ENCODE measurements at places on chromosomes 4 and X.

DNA sequence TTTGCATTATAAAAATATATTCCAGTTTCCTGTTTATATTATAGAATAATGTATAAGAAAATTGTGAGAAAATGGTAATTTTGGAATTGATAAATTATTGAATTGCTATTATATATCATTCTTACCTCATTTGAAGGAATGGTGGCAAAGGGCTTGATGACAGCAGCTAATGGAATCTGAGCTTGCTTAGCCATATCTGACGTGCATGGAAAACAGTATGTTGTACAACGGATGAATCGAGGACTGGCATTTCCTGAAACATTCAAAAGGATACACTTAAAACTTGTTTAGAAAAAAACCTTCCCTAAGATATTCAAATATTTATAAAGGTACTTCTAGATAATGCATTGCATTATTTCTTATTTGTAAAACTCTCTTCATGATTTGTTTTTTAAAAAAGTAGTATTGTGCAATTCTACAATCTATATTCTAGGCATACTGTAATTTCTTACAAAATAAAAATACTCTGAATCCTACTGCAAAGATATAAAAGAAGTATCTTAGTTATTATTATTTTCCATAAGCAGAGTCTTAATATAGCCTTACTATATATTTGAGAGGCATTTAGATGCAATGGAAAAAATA lies 38.3 kb downstream of the SEC24D start:
- DNase-seq, result no peak

DNA sequence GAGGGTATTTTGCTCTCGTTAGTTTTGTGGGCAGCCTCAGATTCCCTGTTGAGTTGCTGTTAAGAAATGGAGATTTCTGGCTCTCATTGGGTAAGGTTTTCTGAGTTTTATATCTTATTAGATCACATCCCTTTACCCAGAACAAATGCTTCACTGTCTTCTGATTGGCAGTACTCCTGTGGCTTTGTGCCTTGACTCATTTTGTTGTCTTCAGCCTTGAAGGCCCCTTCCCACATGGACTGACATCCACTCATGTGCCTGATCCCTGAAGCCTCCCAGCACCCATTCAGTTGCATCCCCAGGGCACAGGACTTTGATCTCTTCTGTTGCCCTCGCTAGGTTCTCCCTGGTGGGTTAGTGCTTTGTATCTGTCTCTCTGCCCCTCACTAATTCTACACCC lies 10.4 kb downstream of the MED28 start:
- DNase-seq, result no peak

- no peak for DNase-seq
Measured at GRCh38 chr4:180940680-180941079, 1302.5 kb upstream of the TENM3 start.

DNA sequence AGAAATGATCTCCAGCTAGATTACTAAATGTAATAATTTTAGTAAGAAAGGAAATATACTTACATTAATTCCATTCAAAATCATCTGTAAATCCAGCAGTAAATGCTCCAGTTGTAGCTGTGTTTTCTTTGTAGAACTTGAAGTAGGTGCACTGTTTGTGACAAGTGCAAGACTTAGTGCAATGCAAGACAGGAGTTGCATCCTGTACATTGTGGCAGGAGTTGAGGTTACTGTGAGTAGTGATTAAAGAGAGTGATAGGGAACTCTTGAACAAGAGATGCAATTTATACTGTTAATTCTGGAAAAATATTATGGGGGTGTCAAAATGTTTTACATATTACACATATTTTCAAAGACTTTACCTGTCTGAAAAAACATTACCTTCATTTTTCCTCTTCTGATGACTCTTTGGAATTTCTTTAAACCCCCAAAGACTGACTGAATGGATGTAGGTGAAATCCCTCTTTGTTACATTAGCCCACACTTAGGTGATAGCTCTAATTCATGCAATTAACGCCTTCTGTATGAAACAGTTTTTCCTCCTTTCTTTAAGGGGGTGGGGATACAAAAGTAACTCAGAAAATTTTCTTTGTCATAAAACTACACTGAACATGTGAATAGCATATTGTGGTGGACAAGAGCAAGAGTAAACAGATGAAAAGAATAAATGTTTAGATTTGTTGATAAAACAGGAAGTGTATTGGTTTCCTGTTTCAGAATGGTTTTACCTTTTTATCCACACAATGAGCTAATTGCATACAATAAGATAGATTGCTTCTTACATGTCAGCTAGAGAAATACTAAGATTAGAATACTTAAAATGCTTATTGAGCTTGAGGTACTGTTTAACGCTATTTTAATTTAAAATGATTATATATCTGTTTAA lies at the start of gene IL2:
Gene IL2 (minus strand): TSS at position 495 of the 886 bp plus-strand sequence. CDS start 285 bp downstream, at position 210.
- no peak for DNase-seq

DNA sequence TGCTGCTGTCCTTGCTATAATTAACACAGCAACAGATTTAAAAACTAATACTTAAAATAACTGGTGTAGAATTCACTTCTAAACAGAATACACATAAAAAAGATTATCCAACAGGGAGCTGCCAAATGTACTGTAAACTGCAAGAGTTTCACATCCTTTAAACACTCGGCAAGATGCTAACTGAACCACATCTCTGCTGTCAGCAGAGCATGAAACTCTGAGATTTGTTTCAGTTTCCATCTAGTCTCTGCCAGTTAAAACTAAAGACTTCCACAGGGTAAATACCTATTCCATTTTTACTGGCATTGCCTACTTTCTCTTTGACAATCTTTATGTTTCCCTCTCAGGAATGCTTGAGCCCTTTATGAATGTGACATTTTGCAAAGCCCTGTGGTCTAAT lies 127.7 kb downstream of the SLC7A11 start:
- no peak for DNase-seq

- no peak for DNase-seq
Measured at GRCh38 chr4:128450326-128451120, 162.9 kb upstream of the PGRMC2 start.

GRCh38 chr4:64781737-64782326 lies 372.6 kb upstream of the TECRL start:
- DNase-seq, result peak; percentile 49

- DNase-seq, result peak; percentile 53
Measured at GRCh38 chr4:180057299-180057721, 2185.9 kb upstream of the TENM3 start.

- peak; percentile 75 for DNase-seq
Measured at GRCh38 chr4:168076989-168077725, 15.2 kb upstream of the ANXA10 start.

DNA sequence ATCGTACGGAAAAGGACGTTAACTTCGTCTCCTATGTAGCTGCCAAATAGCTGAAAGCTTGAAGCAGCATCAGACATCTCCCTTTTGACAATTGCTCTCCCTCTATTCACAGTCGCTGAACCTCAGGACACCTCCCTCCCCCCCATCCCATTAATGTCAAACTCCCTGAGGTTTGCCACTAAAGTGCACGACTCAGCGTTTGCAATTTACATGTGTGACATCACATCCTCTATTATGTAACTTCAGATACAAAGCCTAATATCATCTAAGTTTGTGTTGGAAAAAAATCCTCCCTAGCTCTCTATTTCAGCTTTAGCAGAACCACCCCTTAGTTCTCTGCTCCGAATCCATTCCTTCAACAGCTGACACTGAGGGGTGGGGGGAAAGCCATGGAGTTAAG lies 5.5 kb upstream of the NR3C2 start:
- no peak for DNase-seq

DNA sequence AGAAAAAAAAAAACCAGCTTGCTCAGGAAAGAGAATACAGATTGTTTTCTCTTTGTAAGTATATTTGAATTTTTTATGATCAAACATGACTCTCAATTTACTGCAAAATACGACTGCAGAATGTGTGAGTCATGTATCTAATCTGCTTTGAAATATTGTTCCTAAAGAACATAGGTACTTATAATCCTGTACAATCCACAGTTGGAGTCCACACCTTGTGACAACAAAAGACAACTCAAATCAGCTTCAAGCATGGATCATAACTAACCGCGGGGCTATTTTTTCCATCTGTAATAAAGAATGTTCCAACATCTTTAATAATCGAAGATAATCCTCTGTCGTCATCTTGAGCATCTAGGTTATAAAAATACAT lies 77.8 kb upstream of the STIM2 start:
- no peak for DNase-seq

DNA sequence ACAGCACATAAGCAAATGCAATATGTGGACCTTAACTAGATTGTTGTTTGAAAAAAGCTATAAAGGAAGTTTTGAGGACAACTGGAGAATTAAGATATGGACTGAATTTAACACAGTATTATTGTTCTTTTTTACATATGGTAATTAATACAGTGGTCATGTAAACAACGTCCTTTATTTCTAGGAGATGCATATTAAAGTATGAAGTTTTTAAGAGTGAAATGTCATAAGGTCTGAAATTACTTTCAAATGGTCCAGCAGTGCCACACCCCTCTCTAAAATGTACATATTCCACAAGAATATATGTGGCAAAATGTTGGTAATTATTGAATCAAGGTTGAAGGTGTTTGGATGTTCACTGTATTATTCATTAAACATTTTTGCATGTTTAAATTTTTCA lies 40.9 kb downstream of the WDFY3 start:
- DNase-seq, result no peak

- DNase-seq, result peak; percentile 73
Measured at GRCh38 chr4:154506253-154506652, 14.7 kb upstream of the DCHS2 start.

Measured in GM23338 (cell line).